ENCODE measurements at places on chromosomes 6 and 20.

DNA sequence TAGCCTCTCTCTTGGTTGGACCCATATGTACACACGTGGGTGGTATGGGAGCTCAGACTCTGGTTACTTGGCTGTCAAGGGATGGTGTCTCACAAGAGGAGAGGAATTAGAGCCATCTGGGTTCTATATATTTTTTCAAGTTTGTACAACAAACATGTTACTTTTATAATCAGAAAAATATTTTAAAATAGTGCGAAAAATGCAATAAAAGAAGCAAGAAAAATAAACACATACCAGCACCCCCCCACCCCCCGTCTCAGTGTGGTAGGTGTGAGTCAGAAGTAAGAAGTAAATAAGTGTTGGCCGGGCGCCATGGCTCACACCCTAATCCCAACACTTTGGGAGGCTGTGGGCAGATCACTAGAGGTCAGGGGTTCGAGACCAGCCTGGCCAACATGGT is 2.1 kb upstream of the TIAM2 start:
- DNase-seq, result no peak

DNA sequence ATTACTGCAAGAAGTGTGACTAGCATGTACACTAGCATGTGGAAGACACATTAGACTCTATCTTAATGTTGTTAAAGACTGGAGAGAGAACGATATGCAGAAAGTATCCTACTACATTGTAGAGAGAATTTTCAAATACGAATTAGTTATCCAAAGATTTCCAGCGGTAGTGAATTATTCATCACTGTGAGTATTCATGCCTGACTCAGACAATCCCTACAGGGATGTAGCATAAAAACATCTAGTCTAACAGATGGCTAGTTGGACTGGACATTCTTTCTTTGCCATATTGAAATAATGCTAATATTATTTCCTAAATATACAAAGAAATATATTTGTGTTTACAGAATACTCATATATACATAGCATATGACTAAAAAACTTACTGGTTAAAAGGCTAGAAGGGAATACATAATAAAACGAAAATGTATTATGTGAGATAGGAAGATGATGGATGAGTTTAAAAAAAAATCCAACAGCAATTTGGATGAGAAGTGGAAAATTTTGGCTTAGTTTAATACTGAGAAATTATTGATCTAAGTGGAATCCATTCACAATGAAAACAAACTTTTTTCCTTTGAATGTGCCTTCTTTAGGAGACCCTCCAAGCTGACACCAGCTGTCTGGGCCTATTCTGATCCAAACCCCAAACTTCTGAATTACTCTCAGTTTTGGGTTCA is 580.7 kb downstream of the RFPL4B start:
- DNase-seq, result no peak

- no peak for DNase-seq
Measured at GRCh38 chr20:11766961-11767360, 150.7 kb upstream of the BTBD3 start.

DNA sequence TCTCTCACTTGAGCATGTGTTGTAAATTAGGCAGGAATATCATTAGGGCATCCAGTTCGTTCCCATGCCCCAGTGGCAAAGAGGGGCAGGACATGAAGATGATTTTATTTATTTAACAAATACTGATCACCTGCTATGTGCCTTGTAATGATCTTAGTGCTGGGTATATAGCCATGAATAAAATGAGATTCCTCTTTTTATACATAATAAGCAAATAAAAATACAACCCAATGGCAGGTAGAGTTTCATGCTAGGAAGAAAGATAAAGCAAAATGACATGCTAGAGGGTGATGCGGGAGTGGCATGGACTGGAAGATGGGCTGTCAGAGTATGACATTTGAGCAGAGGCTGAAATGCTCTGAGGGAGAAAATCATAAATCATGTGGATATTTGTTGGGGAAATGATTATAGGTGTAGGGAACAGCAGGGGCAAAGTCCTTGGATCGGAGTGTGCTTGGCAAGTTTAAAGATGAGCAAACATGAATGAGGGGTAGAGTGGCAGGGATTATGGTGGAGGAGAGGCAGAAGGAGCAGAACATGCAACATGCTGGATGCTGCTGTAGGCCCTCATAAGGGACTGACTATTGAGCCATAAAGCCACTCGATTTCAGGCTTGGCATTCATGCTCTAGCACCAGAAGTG is 342.1 kb downstream of the PLCB1 start:
- DNase-seq, result no peak

- DNase-seq, result no peak
Measured at GRCh38 chr6:24283043-24283985, 74.5 kb downstream of the DCDC2 start.

- no peak for DNase-seq
Measured at GRCh38 chr6:142918339-142919042, 26.5 kb downstream of the HIVEP2 start.

GRCh38 chr6:98092331-98092730 is 742.0 kb upstream of the POU3F2 start:
- no peak for DNase-seq

DNA sequence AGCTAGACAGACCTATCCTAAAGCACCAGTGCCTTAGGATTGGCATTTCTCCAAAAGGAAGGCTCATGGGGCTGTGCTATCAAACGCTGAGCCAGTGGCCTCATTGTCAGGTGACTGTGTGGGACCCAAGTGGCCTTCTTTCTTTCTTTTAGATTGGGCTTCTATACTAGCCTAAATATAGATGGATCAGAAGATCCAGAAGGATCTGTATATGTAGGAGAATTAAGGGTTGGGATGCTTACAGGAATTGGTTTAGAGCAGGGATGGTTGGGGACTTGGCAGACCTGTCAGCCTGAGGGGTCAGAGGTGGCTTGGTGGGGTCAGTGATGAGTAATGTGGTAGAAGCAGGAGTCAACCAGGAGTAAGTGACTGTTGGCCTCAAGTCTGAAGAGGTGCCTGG is 14.8 kb downstream of the ABT1 start:
- no peak for DNase-seq

- DNase-seq, result peak; percentile 58
Measured at GRCh38 chr20:31833130-31833930, 12.1 kb downstream of the FOXS1 start.

DNA sequence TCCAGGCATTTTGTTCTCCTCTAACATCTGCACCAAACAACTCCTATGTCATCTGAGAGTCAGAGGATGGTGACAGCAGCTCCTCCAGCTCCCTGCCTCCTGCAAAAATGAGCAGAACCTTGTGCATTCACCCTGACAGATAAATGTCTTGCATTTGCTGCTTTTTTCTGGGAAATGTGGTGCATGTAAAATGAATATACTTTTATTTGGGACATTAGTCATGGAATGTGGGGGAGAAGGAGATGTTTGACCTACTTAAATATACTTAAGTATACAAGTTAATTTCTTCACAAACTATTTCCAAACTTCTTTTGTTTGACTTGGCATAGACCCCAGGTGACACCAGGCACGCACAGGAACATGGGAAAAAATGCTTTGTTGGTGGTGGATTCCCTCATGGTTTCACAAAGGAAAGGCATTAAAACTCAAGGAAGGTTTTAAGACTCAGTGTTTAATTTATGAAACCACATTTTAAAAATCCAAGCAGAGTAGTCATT is 181.8 kb upstream of the MCHR2 start:
- DNase-seq, result no peak

GRCh38 chr6:70221025-70221714 is 81.7 kb downstream of the COL9A1 start:
- DNase-seq, result no peak

DNA sequence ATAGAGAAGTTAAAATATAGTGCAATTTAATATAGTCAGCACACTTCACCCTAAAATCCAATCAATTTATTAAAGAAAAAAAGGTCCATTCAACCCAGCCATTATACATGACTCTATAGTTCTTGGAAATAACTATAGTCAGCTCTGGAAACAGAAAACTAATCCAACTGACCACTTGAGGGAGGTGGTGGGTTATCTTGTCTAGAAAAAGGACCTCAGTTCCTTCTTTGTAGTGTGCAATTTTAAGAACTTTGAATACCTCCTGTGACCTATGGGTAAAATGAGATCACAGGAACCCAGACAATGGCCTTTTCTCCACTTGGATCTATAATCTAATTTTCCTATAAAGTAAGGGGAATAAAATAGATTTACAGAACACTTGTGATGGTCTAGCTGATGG is 163.6 kb upstream of the CENPW start:
- no peak for DNase-seq

GRCh38 chr20:52481443-52481842 is 289.9 kb upstream of the ZFP64 start:
- no peak for DNase-seq
